ENCODE measurements at places on chromosomes 11 and 22.
A peak's percentile ranks its signal among the peaks of the same experiment; 100 is the strongest.

DNA sequence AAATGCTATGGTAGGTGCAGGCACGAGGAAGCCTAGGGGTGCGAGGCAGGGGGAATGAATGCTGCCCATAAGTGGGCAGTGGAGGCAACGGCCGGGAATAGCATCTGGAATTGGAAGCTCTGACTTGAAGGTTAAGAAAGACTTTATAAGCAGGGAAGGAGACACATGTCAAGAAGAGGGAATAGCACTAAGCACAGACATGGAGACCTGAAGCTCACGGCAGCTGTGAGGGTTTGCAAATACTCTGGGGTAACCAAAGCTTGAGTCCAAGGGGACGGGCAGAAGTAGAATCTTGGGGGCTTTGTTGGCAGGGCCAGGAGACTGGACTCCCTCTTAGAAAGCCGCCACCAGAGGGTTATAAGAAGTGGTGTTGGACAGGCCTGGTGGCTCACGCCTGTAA is 112.6 kb downstream of the CEP164 start:
- DNase-seq: no peak

DNA sequence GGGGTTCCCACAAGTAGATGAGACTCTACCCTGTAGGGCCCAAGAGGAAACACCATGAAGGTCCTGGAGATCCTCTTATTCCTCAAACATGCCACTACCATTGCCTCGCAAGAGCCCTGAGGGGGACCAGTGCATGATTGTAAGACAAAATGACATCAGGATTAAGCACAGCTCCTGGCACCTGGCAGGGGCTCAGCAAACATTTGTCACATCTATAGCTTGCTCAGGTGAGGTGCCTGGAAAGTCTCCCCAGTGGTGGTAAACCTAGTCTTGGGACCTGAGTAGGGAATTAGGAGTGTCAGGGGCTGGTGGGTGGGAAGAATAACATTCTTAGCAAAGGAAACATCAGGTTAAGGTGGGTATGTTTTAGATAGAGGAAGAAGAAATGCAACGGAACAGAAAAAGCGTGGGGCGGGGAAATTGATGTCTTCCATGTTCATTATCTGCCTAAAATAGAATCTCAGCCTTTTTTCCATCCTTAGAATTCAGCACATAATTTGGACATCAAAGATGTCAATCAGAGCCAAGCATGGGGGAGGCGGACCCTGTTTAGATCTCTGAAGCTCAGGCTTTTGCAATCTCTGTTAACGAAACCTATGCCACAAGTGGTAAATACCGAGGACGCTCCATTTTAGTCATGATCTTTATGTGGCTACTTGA is 924 bp downstream of the YPEL1 start:
- DNase-seq: no peak

DNA sequence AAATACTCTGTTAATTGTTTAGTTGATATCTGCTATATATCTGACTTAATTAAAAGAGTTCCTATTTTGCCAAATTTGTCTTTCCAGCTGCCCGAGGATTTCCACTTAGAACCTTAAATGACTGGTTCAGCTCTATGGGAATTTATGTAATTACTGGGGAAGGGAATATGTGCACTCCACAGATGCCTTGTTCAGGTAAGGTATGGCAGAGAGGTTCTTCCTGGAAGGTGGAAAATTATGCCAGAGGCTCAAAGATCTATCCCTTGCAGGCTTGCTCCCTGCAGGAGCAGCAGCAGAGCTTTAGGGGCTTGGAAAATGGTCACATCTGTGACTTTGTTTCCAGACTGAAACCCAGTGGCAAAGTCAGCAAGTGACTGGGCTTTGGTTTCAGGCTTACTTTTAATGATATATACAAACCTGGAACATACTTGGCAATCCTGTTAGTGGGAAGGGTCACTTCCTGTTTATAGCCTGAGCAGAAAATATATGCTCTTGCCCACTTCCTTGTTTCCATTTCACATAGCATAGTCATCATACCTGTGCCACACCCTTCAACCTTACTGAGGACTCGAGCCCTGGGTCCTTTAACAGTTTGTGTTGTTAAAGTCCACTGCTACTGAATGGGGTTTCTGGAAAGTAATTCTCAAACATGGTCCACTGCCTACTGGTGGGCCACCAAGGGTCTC is 23.7 kb downstream of the WBP2NL start:
- DNase-seq: no peak

GRCh38 chr11:74002832-74003231 is 6.1 kb downstream of the UCP3 start:
- DNase-seq: no peak

DNA sequence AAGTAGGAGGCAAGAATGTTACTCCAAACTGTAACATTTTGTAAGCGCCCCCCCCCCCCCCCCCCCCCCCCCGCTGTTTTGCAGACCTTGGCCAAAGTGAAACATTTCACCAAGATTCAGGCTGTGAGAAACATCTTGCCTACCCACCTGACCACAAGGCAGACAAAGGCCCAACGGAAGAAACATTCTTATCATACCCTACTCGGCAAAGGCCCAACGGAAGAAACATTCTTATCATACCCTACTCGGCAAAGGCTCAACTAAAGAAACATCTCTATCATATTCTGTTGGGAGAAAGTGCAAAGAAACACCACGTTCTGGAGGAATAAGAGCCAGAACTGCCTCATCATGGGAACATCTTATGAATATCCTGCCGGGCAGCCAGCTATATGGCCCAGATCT is 117.1 kb downstream of the JRKL start:
- DNase-seq: no peak

GRCh38 chr22:30413745-30414524 is 11.6 kb upstream of the MTFP1 start:
- no peak for DNase-seq

DNA sequence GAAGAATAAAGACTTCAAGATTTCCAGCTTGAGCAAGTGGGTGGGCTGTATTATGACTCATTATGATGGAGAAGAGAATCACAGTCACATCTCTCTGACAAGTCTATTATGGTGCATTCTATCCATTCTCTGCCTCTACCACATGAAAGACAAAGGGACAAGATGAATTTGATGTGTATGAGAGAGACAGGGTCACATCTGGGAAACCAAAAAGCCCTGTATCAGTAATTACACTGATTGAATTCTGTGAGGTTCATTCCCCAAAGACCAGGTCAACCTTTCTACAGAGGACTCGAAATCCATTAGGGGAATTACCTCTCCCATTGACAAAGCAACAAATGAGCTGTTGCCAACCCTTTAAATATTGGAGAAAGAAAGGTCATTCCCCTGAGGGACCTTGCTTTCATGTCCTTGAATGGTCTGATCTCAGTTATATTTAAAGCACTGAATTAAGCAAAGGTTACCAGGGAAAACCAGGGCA is 109.6 kb downstream of the USP35 start:
- DNase-seq: no peak

DNA sequence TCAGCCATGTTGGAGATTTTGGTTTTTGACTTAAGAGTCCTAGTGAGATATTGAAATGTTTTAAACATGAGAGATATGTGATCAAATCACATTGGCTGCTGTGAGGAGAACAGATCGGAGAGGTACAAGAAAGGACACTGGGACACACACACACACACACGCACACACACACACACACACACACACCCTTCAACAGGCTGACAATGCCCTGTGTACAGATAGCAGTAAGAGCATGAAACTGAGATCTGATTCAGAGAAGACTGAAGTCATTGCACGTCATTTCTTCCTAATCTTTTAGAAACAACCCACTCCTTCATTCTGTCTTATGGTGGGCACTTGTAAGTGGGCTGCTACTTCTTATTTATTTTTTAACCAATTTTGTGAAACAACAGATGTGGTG is 200.5 kb upstream of the E2F8 start:
- no peak for DNase-seq

- DNase-seq: no peak
Observed at GRCh38 chr11:112834277-112834755, 126.9 kb upstream of the NCAM1 start.

DNA sequence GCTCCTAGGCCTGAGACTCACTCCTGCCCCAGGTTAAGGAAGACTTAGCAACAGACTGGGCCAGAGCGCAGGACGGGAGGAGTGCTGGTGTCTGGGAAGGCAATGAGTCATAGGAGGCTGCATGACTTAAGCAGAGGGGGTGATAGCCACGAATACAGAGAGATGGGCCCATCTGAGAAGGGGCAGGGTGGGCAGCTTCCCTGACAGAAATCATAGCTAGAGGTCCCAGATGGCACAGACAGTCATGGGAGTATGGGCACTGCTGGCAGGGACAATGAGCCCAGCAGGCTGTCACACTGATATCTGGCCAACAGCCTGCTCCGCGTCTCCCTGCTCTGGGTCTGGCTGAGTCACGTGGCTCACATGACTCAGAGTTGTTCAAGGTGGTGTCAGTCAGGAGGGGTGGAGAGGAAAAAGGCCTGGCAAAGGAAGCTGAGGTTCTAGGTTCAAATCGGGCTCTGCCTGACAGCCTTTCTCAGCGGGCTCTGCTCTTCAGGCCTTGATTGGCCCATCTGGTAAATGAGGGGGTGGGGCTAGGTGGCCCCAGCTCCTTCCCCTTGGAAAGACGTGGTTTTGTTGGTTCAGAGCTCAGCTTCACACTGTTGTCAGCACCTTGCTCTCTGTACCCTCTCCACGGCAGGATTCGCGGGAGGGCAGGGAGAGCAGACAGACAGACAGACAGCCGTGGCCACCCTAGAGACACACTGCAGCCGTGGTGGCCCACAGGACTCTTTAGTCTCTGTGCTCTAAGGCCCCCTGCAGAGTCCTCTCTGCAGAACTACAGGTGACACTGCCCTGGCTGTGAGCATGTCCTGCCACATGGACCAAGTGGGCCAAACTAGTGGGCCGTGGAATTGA is 47.8 kb downstream of the DBX1 start:
- DNase-seq: peak; percentile 85

DNA sequence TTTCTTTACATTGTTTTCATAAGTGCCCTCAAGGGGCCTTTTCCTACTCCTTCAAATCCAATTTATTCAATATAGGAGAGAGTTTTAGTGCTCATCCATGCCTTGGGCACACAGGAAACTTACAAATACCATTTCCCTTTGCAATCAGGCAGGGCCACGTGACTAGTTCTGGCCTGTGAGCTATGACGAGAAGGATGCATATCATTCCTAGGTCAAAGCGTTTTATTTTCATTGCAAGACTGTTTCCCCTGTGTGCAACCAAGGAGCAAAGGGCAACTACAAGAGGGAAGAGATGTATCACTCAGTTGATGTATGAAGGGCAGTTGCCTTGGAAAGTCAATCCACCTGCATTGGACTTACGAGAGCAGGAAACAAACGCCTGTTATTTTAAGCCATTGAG is 1.9 kb upstream of the TRAF6 start:
- DNase-seq: no peak

DNA sequence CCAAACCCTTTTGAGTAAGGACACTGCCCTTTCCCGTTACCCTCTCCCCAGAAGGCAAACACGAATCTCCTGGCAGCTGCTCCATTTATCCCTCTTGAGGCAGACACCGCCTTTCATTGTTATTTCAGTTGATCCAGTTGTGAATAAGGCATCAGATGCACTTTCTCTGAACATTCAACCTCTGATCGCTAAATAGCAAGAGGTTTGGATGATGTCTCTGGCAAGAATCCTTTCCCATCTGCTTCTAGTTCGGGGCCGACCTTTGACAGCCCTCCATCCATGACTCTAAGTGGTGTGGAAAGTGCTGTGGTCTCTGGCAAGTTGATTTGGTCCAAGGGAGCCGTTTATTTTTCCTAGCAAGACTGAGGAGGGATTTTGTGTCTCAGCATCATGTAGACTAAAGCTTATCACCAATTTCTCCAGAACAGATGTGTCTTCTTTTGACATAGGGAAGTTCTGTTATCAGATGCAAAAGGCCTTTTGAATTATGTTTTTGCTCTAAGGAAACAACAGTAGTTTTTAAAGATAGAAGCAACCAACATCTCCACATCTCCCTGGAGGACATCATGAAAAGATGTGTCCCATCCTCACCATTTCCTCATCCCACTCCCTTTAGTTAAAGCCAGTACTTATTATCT is 123.6 kb downstream of the CCDC34 start:
- DNase-seq: no peak

DNA sequence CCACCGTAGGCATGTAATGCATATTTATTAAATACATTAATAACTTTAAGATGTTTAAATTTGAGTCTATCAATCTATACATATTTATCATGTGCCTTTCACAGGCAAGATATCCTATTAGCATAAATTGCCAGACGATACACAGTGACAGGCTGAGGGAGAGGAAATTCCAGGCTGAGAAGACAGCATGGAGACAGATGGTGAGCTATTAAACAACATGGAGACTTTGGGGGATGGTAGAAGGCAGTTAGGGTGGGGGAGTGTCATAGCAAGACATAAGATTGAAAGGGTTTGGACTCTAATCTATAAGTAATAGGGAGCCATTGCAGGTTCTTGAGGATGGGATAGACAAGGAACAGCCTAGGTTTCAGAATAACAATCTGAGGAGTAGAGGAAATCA is 138.5 kb downstream of the NXPE2 start:
- no peak for DNase-seq

- DNase-seq: peak; percentile 59
Observed at GRCh38 chr11:126122863-126123262, 60.2 kb upstream of the CDON start.

DNA sequence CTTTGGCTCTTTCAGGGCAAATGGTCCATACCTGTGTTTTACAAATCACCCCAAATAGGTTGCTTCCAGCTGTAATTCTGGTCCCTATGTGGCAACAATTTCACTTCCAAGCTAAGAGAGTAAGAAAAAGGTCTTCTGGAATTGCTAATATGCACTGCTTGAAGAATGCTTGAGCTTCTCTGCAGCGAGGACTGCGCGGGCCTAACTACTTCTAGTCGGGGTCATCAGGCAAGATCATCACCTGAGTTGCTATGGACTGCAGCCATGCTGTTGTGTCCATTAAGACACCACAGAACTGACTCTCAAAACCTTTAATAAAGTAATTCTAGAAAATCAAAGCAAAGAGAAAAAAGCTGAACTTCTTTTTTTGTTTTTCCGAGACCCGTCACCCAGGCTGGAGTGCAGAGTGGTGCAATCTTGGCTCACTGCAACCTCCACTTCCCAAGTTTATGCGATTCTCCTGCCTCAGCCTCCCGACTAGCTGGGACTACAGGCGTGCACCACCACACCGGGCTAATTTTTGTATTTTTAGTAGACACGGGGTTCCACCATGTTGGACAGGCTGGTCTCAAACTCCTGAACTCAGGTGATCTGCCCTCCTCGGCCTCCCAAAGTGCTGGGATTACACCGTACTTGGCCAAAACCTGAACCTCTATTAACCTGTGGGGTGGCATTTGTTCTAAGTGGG is 2.2 kb downstream of the JOSD1 start:
- no peak for DNase-seq

Data from ovary (tissue), 10 donors.